ENCODE measurements at places on chromosomes 5 and 9. TPM values are rescaled to one million over a fixed set of nuclear protein-coding genes. Genes with fewer than 3 reads are reported as not detected.

Gene SLC46A2
- not detected for total RNA-seq

Gene SPRY4
- total RNA-seq = 8.7 TPM

Gene CFAP157
- total RNA-seq = 0.28 TPM

Gene PCDHGB6
- total RNA-seq = 2.5 TPM

Gene NKD2
- 1.2 TPM for total RNA-seq

Gene TMC1
- total RNA-seq = under 0.01 TPM

Measured in regular cardiac myocyte (primary cell).